Vein endothelial cell (primary cell): ENCODE measurements at places on chromosomes 5 and 9. TPM values are rescaled to one million over a fixed set of nuclear protein-coding genes. Genes with fewer than 3 reads are reported as not detected.

ANXA2R gene
- total RNA-seq, result 5.4 and 6.2 TPM in 2 replicates

TDRD7 gene
- total RNA-seq, result 14.6 and 14.7 TPM in 2 replicates

RBM18 gene
- 9.1 and 13.4 TPM in 2 replicates for total RNA-seq

SLU7 gene
- 45.8 and 54.2 TPM in 2 replicates for total RNA-seq

SPATA31E1 gene
- not detected in 2 replicates for total RNA-seq

MCIDAS gene
- not detected in 2 replicates for total RNA-seq
